GM23248 (cell line): ENCODE measurements at places on chromosomes 2 and 18. TPM values are rescaled to one million over a fixed set of nuclear protein-coding genes. Genes with fewer than 3 reads are reported as not detected.
A peak's percentile ranks its signal among the peaks of the same experiment; 100 is the strongest.

- no peak overlapping the region for H3K4me3 ChIP-seq
- H3K4me1 ChIP-seq, result peaks cover 48% of the 10 kb centered on the region
- no peaks in the 10 kb centered on the region for H3K27me3 ChIP-seq
Observed at GRCh38 chr2:217918308-217919024, 84.3 kb downstream of the TNS1 start.

- peaks cover 38% of the 10 kb centered on the region for H3K4me1 ChIP-seq
- DNase-seq, result peak; percentile 77
- H3K27me3 ChIP-seq, result no peaks in the 10 kb centered on the region
- peak overlapping the region; percentile 43 for H3K27ac ChIP-seq
- no peak overlapping the region for H3K4me3 ChIP-seq
- no peaks in the 10 kb centered on the region for H3K36me3 ChIP-seq
Observed at GRCh38 chr18:48841381-48842258, 109.1 kb downstream of the SMAD7 start.

- peak; percentile 74 for DNase-seq
- peaks cover 61% of the 10 kb centered on the region for H3K36me3 ChIP-seq
- H3K4me3 ChIP-seq, result no peak overlapping the region
- H3K27ac ChIP-seq, result no peak overlapping the region
Observed at GRCh38 chr2:105344704-105345345, 7.5 kb downstream of the C2orf49 start.

- no peaks in the 10 kb centered on the region for H3K4me1 ChIP-seq
- H3K27me3 ChIP-seq, result no peaks in the 10 kb centered on the region
- H3K4me3 ChIP-seq, result no peak overlapping the region
- H3K27ac ChIP-seq, result no peak overlapping the region
- DNase-seq, result no peak
- H3K36me3 ChIP-seq, result no peaks in the 10 kb centered on the region
Observed at GRCh38 chr2:104521247-104521646, 332.7 kb upstream of the POU3F3 start.

GRCh38 chr2:18219676-18220075 is 340.8 kb downstream of the RDH14 start:
- H3K4me1 ChIP-seq, result 0 out of 2 replicates have a peak, but pooled peaks cover 3% of the 10 kb centered on the region
- no peak overlapping the region for H3K4me3 ChIP-seq
- H3K36me3 ChIP-seq, result no peaks in the 10 kb centered on the region
- peak; percentile 28 for DNase-seq
- H3K27ac ChIP-seq, result no peak overlapping the region

DNA sequence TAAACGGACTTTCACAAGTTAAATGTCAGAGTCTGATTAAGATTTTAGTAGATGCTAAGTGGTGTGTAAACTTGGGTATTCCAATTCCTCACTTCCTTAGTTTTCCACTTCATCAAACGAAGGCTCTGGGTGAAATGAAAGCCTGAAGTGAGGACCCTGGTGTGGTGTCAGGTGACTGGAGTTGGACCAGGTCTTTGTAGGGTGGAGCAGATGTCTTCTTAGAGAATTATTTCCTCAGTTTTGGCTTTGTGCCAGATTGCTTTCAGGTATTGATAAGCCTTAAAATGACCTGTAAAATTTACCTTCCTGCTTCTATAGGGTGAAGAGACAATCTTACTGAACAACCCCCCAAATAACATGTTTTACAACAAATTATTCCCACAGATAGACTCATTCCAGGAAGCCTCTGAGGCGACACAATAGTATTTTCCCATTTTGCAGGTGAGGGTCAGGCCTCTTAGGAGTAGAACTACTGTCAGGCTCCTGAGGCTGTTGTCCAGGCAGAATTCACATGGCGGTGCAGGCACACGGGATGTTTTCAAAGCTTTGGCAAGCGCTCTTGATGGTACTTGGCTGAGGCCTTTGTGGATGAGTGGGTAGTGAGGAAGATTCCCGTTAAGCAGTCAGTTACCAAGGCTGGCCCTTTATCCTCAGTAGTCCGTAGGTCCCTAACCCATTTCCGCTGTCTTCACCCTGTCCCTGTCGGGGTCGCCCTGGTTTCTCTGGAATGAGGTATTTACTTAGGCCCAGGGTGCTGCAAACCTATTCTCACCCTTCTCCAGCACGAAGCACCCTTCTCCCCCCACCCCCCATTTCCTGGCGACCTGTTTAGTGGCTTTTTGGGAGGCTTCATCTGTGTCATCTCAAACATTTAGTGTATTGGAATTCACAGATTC is 6.6 kb downstream of the RPS7 start:
- DNase-seq, result no peak
- H3K4me1 ChIP-seq, result peaks cover 34% of the 10 kb centered on the region
- H3K4me3 ChIP-seq, result no peak overlapping the region
- H3K27ac ChIP-seq, result no peak overlapping the region

DNA sequence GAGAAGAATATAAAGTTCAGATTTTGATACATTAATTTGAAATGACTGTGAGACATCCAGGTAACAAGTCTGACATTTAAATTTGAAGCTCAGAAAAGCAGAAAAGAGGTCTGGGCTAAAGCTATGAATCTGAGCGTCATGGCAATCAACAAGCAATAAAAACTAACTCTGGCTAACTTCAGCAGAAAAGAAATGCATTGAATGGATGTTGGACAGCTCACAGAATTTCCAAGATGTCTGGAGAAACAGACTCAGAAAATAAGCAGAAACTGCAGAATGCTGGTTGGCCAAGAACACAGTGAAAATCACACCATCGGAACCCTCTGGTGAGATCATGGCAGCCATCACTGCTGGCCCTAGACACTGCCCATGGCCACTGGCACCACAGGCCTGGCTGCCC is 366.6 kb downstream of the METTL4 start:
- H3K27me3 ChIP-seq, result no peaks in the 10 kb centered on the region
- DNase-seq, result no peak
- no peak overlapping the region for H3K27ac ChIP-seq
- H3K4me3 ChIP-seq, result no peak overlapping the region
- no peaks in the 10 kb centered on the region for H3K36me3 ChIP-seq

DNA sequence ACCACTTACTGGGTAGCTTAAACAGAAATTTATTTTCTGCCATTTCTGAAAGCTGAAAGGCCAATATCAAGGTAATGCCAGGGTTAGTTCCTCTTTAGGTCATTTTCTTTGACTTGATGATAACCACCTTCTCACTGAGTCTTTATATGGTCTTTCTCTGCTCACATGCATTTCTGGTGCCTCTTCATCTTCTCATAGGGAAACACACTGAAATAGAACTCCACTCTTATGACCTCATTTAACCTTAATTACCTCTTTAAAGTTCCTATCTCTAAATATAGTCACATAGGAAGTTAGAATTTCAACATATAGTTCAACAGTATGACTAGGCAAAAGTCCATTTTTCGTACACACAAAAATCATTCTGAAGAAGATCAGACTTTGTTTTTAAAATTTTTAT is 616.8 kb upstream of the VRK2 start:
- H3K27ac ChIP-seq, result no peak overlapping the region
- H3K4me3 ChIP-seq, result no peak overlapping the region
- no peaks in the 10 kb centered on the region for H3K27me3 ChIP-seq
- DNase-seq, result no peak

GRCh38 chr2:84881581-84882413 is 913 bp upstream of the TRABD2A start:
- H3K4me1 ChIP-seq, result 0 out of 2 replicates have a peak, but pooled peaks cover 4% of the 10 kb centered on the region
- peak overlapping the region; percentile 79 for H3K4me3 ChIP-seq
- no peaks in the 10 kb centered on the region for H3K36me3 ChIP-seq
- no peaks in the 10 kb centered on the region for H3K27me3 ChIP-seq

- H3K4me1 ChIP-seq, result peaks cover 32% of the 10 kb centered on the region
- no peaks in the 10 kb centered on the region for H3K36me3 ChIP-seq
- no peak overlapping the region for H3K4me3 ChIP-seq
- no peak overlapping the region for H3K27ac ChIP-seq
Observed at GRCh38 chr18:56165601-56166355, 472.6 kb downstream of the TXNL1 start.

- H3K4me3 ChIP-seq, result no peak overlapping the region
- no peak for DNase-seq
- H3K27me3 ChIP-seq, result no peaks in the 10 kb centered on the region
- no peaks in the 10 kb centered on the region for H3K4me1 ChIP-seq
Observed at GRCh38 chr18:78146136-78147085, 833.2 kb upstream of the SALL3 start.

GRCh38 chr18:58117786-58118403 is 73.9 kb downstream of the NEDD4L start:
- H3K27me3 ChIP-seq, result no peaks in the 10 kb centered on the region
- H3K27ac ChIP-seq, result no peak overlapping the region
- H3K4me1 ChIP-seq, result no peaks in the 10 kb centered on the region
- no peak overlapping the region for H3K4me3 ChIP-seq
- H3K36me3 ChIP-seq, result no peaks in the 10 kb centered on the region

The LIMS3 gene
- 2.4 and 3.9 TPM in 2 replicates for total RNA-seq

The AP1S3 gene
- total RNA-seq, result 0.43 and 1.8 TPM in 2 replicates

The KLHL41 gene
- 0.11 and 0.13 TPM in 2 replicates for total RNA-seq

The CAPN14 gene
- 0.11 TPM in 1 of 2 replicates, not detected in the other for total RNA-seq

The C1GALT1C1L gene
- not detected in 2 replicates for total RNA-seq

The FBXO41 gene
- total RNA-seq, result 1.0 and 1.1 TPM in 2 replicates

The ZNF385B gene
- not detected in 2 replicates for total RNA-seq

The CDH2 gene
- 157 and 165 TPM in 2 replicates for total RNA-seq

The SERPINB11 gene
- total RNA-seq, result not detected in 2 replicates

The FNDC4 gene
- 24.2 and 31.2 TPM in 2 replicates for total RNA-seq

The SKA1 gene
- 5.6 and 8.8 TPM in 2 replicates for total RNA-seq

The TMEM17 gene
- total RNA-seq, result 3.7 and 8.3 TPM in 2 replicates

The TCF7L1 gene
- 0.38 and 0.65 TPM in 2 replicates for total RNA-seq
